Large intestine (tissue), 12 donors: ENCODE measurements at places on chromosomes 1 and 21. TPM values are rescaled to one million over a fixed set of nuclear protein-coding genes. Genes with fewer than 3 reads are reported as not detected.

SMYD3 gene
- 12.0 TPM for polyA plus RNA-seq

ILDR2 gene
- polyA plus RNA-seq = 1.7 TPM

BSND gene
- not detected for polyA plus RNA-seq

SPRR5 gene
- polyA plus RNA-seq = not detected

SCAMP3 gene
- 55.5 TPM for polyA plus RNA-seq

SPRR2E gene
- not detected for polyA plus RNA-seq

MSH4 gene
- polyA plus RNA-seq = 0.24 TPM

CYP4A22 gene
- 0.03 TPM for polyA plus RNA-seq

CYYR1 gene
- polyA plus RNA-seq = 6.4 TPM

NBPF3 gene
- polyA plus RNA-seq = 13.6 TPM

SLFNL1 gene
- polyA plus RNA-seq = 0.85 TPM

ZBTB7B gene
- 45.1 TPM for polyA plus RNA-seq

SLC35F3 gene
- 0.55 TPM for polyA plus RNA-seq

HFM1 gene
- polyA plus RNA-seq = 1.5 TPM
